Ammon's horn (tissue), 1 donor: ENCODE measurements at places on chromosomes 6 and 20.

DNA sequence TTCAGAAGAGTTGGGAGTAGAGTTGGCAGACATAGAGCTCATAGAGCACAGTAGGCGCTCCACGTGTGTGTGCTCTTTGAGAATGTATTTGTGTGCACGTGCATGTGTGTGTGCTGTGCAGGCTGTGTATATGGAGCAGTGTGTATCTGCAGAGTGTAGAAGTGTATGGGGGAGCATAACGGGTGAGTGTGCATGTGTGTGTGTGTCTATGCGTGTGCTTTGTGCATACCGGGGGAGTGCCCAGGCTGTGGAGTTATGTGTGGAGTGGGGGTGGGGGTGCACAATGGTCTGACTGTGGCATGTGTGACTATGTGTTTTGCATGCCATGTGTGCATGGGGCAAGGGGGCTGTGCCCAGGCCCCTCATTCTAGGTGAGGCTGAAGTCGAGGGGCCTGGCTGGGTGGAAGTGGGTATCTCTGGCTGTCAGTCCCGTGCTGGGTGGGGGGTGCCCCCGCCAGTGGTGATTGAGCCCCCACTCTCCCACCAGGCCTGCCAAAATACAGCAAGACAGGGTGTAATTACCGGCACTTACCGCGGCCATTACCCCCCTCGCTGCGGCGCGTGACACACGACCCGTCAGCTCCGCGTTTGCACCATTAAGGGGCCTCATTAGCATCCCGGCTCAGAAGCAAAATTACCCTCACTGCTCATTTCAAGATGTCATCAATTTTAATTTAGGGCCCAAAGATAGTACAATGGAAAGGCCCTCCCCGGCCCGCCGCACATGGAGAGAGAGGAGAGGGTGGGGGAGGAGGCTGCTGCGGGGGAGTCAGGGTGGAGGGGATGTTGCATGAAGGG, 39.1 kb downstream of the MDFI start:
- DNase-seq, result no peak

DNA sequence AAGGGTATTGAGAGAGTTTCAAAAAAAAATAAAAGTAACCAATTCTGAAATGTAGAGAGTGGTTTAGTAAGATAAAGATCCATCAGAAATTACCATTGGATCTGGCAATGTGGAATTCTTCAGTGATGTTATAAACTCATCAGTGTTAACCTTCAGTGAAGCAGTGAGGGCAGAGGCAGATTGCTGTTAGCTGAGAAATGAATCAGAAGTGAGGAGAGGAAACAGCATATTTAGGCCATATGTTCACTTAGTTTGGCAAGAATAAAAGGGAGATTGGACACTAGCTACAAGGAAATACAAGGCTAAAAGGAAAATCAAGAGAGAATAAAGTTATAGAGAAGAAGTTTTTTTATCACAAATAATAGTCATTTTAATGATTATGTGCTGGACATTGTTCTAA, 9.6 kb downstream of the KCNQ5 start:
- DNase-seq, result no peak

- no peak for DNase-seq
Observed at GRCh38 chr6:139841794-139842215, 467.4 kb upstream of the CITED2 start.

GRCh38 chr20:18304618-18305017, 16.3 kb downstream of the ZNF133 start:
- DNase-seq, result no peak

- no peak for DNase-seq
Observed at GRCh38 chr6:72787391-72788031, 165.6 kb downstream of the KCNQ5 start.

GRCh38 chr6:52160472-52161104, 25.6 kb upstream of the IL17A start:
- DNase-seq, result no peak

- DNase-seq, result no peak
Observed at GRCh38 chr6:128069188-128069587, 168.3 kb upstream of the THEMIS start.

GRCh38 chr20:62577490-62577836, 64.8 kb upstream of the SLCO4A1 start:
- no peak for DNase-seq

- DNase-seq, result no peak
Observed at GRCh38 chr20:12659942-12660341, 348.8 kb upstream of the SPTLC3 start.

DNA sequence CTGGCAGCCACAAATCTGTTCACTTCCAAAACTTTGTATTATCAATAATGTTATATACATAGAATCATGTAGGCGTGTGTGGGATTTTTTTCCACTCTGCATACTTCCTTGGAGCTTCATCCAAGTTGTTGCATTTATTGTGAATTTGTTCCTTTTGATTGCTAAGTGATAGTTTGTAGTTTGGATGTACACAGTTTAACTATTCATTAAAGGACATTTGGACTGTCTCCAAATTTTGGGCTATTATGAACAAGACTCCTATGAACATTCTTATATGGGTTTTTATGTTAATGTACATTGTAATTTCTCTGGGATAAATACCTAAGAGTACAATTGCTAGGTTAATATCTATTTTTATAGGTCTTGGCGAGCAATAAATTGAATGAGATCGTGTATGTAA, 36.2 kb upstream of the GCNT2 start:
- DNase-seq, result no peak

DNA sequence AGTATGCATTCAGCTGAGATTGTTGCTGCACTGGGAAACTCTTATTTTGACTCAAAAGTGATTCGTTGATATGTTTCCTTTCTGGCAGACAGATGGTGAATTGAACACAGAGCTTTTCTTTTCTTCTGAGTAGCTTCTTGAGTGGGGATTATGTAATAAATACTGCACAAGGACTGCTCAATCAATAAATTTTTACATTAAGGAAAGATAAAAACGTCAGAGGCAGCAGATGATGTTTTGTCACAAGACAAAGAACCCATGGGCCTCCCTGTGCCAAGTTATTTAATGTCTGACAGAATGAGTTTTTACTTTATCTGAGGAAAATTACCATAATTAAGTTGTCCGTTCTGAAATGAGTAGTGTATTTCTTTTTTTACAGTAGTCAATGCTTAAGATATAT, 460.3 kb downstream of the UTRN start:
- no peak for DNase-seq

DNA sequence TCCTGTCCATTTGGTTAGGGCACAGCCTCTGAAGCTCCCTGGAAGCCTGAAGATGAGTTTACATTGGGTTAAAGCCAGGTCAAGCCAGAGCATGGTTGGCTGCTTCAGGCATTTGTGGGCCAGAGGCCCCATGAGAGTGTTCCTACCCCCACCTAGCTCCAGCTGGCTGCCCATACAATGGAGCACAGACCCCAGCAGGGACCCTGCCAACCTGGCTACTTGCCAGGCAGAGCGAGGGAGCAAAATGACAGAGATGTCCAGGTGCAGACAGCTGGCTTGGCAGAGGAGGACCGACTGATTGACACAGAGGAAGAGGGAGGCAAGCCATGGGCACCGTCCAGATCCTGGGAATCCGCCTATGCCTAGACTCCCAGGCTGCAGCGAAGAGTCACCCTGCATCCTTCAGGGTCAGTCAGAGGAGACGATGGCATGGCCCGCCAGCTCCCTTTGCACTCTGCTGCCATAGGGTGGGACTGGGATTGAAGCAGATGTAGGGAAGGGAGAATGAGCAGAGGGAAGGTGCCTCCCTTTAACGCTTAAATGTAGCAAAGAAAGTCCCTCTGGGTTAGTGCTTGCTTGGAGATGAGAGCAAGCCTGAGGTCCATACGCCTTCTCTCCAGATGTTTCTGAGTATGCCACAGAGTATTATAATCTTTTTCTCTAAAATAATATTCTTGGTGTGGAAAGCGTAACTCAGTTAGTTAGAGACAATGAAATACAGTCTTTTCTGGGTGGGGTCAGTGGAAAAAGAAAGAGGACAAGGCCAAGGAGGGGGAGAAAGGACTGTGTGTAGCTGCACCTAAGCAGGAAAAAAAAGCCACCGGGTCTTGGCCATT, 77.6 kb upstream of the FYN start:
- no peak for DNase-seq

DNA sequence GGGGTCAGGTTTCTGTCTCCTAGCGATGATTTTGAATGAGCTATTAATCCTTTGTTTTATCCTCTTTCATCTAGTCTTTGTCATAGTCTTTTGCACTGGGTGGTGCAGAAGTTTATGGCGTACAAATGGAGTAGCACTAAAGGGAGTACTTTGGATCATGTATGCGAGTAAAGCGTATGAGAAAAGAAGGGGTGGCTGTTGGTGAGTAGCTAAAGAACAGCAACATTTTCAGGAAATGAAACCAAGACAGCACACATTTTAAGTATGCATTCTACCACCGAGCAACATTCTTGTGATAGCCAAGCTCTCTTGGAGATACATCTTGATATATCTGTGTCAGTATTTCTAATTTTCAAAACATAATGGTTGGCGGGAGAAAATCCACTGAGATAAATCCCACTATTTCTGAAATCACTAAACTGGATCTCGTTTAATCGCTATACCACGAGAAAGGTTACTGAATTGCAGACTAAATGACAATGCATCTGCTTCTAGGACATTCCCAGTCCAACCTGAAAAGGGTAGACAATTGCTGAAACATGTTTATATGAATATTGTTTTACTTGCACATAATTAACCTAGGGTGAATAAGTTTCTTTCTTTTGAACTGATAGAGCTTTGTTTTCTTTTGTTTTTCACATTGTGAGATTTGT, 196.1 kb downstream of the TRIM27 start:
- no peak for DNase-seq

DNA sequence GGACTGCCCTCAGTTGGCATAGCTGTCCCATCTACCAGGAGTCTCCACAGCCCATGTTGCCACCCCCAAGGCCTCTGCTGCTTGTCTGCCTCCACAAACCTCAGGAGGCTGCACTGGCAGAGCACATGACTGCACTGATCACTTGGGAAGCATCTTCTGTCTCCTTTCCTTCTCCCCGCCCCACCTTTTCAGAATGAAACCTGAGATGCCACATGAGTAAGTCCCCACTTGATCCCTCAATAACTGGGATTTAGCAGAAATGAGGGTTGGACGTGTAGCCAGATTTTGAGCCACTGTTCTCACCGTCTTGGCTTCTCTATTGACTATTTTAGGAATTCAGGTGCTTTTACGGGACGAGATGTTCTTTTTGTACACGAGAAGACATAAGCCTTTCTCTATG, 328.4 kb downstream of the CDC5L start:
- DNase-seq, result no peak

DNA sequence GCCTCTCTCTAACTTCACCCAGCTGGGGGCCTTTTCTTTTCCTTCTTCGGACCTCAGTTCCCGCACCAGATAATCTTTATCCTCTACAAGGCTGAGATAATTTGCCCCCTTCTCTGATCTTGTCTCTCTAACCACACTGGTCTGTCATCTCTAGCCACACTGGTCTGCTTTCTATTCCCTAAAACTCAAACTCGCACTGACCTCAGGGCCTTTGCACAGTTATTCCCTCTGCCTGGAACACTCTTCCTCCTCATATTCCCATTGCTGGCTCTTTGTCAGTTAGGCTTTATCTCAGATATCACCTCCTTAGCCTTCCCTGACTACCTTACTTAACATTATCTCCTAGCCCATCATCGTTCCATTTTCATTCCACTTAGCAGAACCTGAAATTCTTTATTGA, 7.6 kb downstream of the RIMS4 start:
- no peak for DNase-seq

DNA sequence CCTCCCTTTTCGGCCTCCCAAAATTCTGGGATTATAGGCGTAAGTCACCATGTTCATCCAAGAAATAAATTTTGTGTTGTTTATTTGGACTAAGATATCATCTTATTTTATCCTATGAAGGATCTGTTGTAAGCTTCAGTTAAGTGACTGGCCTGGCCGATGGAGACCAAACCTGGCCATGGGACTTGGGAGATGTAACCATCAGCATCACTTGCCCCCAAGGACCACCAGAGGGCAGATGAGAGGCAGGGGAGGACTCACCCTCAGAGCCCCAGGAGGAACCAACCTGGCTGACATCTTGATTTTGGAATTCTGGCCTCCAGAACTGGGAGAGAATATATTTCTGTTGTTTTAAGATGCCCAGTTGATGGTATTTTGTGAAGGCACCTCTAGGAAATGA, 266.7 kb downstream of the CDH26 start:
- no peak for DNase-seq

DNA sequence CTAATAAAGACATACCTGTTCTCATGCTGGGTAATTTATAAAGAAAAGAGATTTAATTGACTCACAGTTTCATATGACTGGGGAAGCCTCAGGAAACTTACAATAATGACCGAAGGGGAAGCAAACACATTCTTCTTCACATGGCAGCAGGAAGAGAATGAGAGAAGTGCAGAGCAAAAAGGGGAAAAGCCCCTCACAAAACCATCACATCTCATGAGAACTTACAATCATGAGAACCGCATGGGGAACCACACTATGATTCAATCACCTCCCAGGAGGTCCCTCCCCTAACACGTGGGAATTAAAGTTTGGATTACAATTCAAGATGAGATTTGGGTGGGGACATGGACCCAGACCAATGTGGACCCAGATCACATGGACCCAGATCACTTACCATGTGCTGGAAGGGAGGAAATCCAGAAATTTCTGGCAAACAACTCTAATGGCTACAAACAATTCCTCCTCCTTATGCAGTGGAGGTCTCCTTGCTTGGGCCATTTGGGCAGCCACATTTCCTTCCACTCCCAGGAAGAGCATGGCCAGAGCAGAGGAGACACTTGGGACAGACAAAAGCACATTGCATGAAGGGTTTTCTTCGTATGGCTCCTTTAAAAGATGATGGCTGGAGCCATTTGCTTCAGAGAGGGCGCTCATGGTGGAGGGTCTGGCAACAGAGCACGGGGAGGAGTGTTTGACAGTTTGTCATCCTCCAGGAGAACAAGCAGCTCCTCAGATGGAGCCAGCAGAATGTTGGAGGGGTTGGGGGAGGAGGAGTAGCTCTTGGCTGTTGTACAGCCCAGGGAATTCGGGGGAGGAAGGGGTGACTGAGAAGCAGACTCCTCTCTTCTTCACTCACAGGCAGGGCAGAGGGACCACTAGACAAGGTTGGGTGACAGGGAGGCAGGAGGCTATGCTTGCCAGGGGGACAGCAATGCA, 30.4 kb downstream of the SERPINB9 start:
- no peak for DNase-seq
